ENCODE measurements at places on chromosomes 5 and 9.

GRCh38 chr5:91164424-91164823, 218.7 kb downstream of the ARRDC3 start:
- DNase-seq = no peak

DNA sequence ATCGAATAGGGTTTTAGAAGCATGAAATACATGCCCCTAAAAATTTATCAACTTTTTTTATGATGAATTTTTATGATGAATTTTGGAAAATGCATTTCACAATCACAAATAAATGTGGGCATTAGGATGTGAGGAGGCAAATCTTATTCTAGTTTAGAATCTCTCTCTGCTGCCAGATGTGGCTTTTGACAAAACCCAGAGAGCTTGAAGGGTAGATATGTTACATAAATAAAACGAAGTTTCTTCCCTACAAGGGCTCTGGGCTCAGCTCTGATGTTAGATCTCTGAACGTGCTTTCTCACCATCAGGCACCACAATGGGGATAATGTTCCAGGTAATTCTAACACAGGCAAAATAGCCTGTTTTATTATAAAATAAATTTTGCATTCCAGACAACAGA, 102.3 kb upstream of the ADAMTSL1 start:
- no peak for DNase-seq

GRCh38 chr5:133818031-133818431, 150.4 kb downstream of the C5orf15 start:
- DNase-seq = no peak

- no peak for DNase-seq
Measured at GRCh38 chr5:31052937-31053658, 140.4 kb upstream of the CDH6 start.

DNA sequence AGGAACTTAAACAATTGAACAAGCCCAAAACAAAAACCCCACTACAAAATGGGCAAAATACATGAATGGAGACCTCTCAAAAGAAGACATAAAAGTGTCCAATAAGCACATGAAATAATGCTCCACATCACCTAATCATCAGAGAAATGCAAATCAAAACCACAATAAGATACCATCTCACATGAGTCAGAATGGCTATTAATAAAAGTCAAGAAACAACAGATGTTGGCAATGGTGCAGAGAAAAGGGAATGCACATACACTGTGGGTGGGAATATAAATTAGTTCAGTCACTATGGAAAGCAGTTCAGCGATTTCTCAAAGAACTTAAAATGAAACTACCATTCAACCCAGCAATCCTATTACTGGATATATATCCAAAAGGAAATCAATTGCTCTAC, 337.4 kb upstream of the GRIA1 start:
- no peak for DNase-seq

GRCh38 chr5:82684165-82684564, 393.0 kb downstream of the TMEM167A start:
- no peak for DNase-seq

DNA sequence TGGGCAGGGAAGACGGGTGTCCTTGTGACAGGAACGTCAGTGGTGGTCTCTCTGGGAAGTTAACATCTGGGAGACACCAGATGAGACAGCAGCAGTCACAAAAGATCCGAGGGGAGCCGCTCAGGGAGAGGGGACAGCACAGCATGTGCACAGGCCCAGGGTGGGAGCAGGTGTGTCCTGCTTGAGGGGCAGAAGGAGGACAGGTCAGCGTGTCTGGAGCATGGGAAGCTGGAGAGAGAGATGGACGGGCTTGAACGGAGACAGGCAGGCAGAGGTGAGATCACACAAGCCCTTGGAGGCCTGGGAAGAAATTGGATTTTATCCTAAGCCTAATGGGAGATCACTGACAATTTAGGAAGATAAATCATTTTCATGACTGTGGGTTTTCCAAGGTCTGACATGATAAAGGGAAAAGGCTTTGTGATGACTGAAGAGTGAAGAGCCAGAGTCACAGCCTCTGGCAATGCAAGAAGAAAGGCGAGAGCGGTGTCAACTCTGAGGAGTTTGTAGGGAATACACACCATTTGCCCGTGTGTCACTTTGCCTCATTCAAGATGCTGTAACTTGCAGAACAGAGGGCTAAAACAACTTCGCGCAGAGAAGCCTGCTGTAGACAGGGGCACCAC, 88.3 kb downstream of the FSTL4 start:
- DNase-seq = no peak

- peak; percentile 100 for DNase-seq
Measured at GRCh38 chr5:32312595-32313332, at the start of gene MTMR12. TSS of gene MTMR12 (minus strand) at chr5:32312939. CDS start at chr5:32312838, 101 bp downstream.

- peak; percentile 77 for DNase-seq
Measured at GRCh38 chr5:72194846-72195245, 87.6 kb downstream of the MAP1B start.

DNA sequence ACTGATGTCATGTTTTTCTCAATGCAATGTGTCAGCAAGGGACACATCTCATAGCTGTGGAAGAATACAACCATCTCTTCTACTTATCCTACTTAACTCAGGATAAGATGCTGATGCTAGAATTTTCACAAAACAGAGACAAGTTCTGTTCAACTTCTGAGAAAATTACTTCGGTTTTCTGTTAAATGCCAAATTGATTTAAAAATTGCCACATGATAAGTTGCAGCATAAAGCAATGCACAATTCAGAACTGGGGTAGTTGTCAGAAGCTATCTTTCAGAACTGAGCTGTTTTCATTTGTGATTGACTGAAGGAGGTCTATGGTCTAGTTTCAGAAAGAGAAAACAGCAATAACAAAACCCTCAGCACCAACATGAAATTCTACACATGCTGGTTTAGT, 954.8 kb upstream of the C9orf72 start:
- DNase-seq = no peak

DNA sequence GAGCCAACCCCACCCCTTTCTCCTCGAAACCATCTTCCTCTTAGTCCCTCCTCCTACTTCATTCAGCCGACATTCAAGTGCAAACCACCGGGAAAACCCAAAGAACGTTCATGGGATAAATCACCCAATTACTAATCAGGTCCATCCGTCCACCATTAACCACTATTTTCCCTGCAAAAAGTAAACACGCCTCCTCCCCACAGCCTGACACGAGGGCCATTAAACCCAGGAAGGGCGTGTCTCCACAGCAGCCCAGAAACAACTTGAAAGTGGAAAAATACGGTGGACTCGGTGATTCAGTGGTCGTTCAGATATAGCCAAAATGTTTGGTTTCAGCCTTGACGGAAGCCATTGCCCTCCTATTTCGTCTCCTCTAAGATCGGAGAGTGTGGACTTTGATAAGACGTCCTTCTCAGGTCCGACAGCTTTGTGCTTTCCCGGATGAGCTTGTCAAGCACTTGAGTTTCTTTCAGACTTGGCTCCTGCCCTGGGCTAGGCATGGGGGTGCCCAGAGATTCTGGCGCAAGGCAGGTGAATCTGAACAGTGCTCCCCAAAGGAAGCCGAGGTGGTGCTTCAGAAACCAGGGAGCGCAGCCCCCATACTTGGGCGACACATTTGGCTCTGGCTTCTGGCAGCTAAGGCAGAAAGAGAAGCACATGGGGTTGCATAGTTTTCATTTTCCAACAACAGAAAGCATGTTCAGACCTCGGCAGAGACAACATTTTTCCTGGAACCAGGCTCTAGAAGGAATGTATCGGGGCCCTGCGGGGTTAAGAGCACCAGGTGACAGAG, 56.6 kb downstream of the SMIM23 start:
- DNase-seq = no peak

GRCh38 chr5:7753181-7753580, 97.8 kb downstream of the CFAP90 start:
- DNase-seq = no peak

- no peak for DNase-seq
Measured at GRCh38 chr5:171386006-171386671, 1.5 kb upstream of the NPM1 start.

- DNase-seq = peak; percentile 28
Measured at GRCh38 chr5:52786949-52787599, 642 bp upstream of the ITGA1 start.

DNA sequence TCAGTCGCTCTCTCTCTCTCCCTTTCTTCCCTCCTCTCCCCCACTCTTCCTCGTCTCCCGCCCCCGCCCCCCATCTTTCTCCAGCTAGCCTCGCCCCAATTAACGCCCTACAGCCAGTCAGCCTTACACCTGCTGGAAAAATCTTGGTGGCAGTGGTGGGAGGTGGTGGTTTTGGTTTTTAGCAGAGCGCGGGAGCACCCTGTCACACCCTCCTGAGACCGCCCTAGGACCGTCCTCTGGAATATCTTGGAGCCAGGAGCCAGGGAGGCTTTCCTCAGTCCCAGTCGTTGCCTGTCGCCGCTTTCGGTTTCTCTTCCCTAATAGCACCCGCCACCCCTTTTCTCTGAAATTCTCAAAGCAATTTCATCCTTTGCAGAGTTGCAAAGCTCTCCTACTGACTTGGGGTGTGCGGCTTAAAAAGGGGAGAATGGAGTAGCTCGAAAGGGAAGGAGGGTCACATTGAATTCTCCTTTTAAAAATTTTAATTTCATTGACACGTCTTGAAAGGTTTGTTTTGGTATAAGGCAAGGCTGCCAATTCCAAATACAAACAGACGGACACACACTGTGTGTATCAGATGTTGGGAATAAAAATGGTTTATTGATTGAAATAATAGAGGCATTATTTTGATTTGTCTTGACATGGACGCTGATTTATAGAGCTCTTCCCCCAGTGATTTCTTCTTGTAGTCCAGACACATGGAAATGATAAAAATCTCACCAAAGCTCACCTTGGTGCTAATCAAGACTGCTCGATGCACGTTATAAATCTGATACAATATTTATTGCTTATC, 301.3 kb downstream of the PARP8 start:
- no peak for DNase-seq

GRCh38 chr5:147746986-147747385, 35.5 kb downstream of the JAKMIP2 start:
- DNase-seq = no peak

DNA sequence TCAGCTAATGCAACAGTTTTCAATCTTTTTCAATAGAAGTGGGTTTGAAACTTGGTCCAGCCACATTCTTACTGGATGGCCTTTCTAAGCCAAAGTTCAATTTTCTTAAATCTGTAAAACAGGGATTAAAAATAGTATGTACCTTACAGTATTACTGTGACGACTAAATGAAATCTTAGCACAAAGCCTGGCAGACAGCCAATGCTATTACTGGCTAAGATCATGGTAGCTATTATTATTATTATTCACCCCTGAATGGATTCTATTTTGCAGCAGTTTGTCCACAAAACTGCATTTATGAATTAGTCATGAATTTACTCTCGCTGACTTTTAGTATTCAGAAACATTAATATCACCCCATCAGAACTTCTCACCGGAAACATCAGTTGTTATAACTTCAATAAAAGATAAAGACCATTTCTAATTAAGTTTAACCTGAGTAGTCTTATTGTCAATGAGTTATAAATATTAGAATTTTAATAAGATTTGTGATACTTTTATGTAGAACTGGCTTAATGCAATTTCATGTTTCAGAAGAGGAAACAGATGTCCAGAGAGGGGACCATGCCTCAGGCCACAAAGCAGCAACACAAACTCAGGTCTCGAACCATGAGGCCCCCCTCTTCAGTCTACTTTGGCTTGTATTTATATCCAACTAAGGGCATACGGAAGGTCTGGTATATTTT, 468.2 kb downstream of the ARHGEF28 start:
- no peak for DNase-seq

DNA sequence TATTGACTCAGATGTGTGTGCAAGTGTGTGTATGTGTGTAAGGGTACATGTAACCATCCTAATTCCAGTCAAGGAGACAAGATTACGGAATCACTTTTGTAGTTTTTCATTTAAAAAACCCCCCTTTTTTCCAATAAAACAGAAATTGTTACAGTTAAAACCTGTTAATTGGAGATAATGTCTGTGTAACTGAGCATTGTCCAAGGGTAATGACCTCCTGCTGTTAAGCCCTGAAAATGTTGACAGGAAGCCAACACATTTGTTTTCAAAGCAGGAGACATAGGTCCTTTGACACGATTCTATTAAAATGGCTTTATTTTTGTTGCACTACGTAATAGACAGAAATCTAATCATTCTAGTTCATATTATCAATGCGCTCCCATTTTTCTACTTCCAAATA, 457.3 kb upstream of the ARRDC3 start:
- no peak for DNase-seq

GRCh38 chr9:125074976-125075375, 68.4 kb downstream of the SCAI start:
- DNase-seq = no peak

DNA sequence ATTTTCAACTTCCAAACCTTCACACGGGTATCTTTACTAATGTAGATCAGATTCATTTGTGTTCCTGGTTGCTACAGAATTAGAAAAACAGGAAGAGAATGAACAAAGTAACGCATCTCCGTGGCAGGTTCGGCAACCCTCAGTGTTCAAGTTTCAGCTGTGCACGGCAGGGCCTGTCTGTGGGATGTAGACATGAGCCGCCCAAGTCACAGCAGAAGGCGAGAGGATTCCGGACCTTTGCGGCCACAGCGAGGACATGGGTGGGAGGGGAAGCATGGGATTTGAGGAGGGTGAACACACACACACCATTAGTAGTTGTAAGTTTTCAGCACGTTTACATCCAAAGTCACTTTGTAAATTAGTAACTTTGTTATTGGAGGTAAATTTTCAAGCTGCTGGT, 31.7 kb upstream of the CEP72 start:
- DNase-seq = no peak

DNA sequence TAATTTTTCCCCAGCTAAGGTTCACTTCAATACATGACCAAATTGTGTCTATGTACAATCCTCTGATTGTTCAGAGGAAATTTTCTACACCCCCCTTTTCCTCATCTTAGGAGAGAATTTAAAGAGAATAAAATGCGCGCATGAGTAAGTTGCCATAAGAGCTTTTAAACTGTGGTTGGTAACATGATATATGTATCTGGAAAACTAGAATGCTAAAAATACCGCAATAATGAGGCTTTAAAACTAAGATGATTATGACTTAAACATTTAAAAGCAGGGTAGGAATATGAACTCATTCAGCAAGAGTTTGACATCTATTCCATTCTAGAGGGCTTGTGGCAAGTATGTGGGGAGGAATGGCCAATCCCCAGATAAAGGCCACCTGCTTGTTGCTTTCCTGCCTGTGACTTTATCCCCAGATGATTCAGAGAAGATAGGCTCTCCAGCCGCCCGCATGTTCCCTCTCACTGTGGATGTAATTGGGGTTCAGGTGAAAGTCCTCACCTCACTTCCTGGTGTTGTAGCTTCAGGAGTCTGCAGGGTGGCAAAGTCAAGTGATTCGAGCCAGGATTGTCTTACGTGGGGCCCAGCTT, 26.5 kb upstream of the BASP1 start:
- no peak for DNase-seq

GRCh38 chr5:93665648-93666047, 75.8 kb downstream of the POU5F2 start:
- no peak for DNase-seq

- no peak for DNase-seq
Measured at GRCh38 chr5:174521449-174521848, 202.9 kb upstream of the MSX2 start.

GRCh38 chr5:127001621-127002296, 28.6 kb downstream of the MARCHF3 start:
- no peak for DNase-seq

All from activated CD4-positive, alpha-beta T cell treated with anti-CD3 and anti-CD28 coated beads, Interleukin-2, Interleukin-4, amounts not matched to agents 100 ng/mL and 50 ng/mL, durations not matched to agents 16 hours and 8 hours (primary cell).